ENCODE measurements at places on chromosomes 2 and 18.

GRCh38 chr2:14827226-14828023, 194.9 kb downstream of the LRATD1 start:
- DNase-seq, result no peak

DNA sequence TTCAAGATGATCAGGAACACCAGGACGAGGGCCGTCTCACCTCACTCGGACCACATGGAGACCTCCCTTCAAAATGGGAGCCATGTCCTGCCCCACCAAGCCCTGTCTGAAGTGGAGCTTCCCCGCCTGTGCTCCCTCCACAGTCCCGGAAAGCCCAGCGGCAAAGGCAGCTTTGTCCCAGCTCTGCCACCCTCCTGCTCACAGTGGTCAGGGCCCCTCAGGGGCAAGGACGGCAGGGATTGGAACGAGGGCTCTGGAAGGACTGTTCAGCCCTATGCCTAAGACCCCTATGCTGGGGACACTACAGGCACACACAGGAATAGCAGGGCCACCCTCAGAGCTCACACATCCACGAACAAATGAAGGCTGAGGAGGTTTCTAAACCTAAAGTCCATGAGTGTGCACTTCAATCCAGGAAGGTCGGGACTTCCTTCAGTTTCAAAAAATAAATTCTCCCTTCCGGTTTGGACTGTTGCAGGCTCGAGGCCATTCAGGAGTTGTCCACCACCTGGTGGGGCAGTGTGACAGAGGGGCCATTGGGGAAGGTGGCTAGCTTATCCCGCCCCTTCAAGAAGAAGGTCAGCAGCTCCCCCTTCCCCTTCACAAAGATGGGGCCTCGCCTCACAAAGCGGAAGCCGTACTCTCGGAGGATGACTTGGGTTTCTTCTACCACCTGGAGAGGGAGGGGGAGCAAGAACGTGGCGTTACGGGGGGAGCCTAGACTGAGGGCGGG, 26.4 kb downstream of the CENPO start:
- DNase-seq, result no peak

- no peak for DNase-seq
These were observed 20.0 kb upstream of the INO80C start for GRCh38 chr18:35517715-35518114.

GRCh38 chr18:55763805-55764204, 175.8 kb upstream of the TCF4 start:
- DNase-seq, result no peak

DNA sequence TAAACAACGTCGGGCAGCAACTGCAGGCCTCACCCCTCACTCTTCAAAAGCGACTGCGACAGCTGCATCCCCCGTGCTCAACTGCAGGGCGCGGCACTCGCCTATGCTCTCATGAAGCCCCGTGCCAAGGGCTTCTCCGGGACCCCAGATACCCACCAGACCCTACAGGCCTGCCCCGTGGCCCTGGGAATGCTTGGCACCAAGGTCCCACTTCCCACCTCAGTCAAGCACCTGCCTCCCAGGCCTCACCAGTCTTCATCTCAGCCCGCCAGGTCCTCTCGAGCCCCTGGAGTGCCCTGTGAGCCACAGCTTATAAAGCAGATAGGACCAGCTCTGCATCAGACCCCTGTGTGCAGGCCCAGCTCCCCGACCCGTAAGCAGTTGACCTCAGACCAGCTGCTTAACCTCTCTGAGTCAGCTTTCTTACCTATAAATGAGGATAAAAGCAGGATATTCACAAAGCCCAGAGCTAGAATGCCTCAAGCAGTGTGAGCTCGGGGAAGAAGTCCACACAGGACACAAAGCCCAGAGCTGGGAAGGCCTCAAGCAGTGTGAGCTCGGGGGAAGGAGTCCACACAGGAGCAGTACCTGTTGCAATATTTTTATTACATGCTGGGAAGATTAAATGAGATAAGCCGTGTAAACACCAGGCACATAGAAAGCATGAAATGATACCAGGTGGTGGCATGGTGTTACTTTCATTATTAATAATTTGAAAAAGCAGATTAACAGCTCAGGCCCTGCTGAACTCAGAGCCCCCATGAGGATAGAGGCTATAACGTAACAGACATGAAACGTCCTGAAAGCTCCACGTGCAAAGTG, 96.9 kb downstream of the HDAC4 start:
- no peak for DNase-seq

DNA sequence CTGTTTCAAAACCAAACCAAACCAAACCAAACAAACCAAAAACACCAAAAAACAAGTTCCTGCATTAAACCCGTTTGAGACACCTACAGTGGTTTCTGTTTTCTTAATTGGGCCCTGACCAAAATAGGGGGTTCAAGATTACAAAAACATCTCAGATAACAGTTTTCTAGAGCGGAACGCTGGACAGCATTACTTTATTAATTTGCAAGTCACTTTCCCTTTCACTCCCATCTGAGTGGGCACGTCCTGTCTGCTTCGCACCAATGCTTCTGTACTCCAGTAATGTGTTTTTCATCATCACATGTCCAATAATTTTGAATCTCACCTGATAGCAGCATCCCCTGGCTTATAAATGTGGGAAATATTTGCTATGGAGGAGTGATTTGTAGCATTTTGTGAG, 11.7 kb upstream of the MYO1B start:
- no peak for DNase-seq

DNA sequence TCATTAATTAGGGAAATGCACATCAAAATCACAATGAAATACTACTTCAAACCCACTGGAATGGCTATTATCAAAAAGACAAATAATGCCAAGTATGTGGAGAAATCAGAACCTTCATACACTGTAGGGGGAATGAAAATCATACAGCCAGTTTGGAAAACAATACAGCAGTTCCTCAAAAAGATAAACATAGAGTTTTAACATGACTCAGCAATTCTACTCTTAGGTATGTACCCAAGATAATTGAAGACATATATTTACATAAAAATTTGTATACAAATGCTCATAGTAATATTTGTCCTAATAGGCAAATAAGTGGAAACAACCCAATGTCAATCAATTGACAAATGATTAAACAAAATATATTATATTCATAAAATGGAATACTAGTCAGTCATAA, 45.4 kb upstream of the SATB2 start:
- DNase-seq, result no peak

DNA sequence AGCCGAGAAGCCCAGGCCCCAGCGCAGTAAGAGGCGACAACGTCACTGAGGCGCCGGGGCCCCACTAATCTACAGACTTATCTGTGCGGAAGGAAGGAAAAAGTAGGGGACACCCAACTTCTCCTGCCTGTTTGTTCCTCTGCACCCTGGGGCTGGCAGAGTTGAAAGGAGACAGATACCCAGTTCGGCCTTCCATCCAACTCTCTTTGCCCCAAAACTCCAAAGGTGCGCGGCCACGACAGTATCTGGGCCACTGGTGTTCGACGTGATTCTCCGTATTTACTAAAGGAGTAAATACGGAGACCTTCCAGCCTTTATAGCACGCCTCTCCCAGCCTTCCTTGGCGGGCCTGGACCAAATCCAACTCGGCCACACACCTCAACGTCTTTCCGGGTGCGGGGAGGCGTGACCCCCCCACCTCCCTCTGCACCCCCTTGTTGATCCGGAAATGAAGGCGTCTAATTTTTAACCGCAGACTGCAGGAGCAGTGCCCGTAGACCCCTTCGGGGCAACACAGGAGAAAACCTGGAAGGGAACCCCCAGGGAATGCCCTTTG, 1.6 kb downstream of the SMAD7 start:
- DNase-seq, result no peak

GRCh38 chr2:173037245-173038120, 38.2 kb upstream of the MAP3K20 start:
- no peak for DNase-seq

DNA sequence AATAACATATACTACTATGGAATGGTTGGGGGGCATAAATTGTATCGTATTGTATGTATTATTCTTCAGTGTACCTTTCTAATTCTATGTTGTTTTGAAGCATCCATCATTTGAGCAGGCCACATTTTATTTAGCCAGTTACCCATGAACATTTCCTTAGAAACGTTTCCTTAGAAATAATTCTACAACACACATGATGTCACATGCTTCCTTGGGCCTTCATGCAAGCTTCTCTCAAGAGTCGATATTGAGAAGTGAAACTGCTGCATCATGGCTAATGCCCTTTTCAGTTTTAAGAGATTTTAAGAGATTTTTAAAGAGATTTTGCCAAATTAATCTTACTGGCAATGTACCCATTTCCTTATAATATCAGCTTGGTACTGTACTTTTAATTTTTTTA, 63.9 kb downstream of the ALPK2 start:
- DNase-seq, result no peak

GRCh38 chr2:68807821-68808266, 63.4 kb downstream of the BMP10 start:
- no peak for DNase-seq

DNA sequence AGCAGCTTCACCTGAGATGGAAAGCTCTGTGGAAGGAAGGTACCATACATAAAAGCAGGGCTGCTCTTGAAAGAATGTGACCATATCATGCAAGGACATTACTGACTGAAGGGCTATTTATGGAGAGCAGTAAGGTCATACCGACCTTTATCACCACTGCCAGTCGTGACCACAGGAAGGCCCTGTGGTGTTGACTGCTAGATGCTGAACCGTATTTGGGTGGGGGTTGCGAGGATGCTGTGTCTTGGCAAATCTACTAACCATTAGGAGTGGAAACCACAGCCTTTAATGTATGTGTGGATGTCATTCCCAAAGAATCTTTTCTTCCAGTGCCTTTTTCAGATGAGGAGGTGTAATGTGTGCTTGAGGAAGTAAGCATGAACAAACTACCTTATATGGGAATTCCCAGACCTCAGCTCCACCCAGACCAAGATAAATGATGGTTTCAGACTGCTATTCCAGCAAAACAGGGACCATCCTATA, 60.8 kb downstream of the LIMS1 start:
- no peak for DNase-seq

DNA sequence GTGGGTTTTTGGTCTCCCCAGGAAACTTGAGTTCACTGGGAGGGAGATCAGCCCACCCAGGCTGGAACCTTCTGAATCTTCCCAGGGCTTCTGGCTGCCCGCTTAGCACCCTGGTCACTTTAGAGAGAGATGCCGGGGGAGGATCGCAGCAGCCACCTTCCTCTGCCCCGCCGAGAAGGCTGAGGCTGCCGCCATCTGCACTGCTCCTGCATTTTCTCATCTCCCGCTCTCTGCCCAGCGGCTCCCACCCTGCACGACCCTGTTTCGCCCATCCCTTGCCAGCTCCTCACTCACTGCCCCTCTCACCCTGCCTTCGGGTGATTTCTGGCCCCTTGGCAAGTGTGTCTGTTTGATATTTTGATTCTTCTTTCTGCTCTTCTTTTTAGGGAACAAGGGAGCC, 82.6 kb upstream of the ATG16L1 start:
- no peak for DNase-seq

GRCh38 chr18:51726614-51727013, 529.1 kb upstream of the MEX3C start:
- no peak for DNase-seq

DNA sequence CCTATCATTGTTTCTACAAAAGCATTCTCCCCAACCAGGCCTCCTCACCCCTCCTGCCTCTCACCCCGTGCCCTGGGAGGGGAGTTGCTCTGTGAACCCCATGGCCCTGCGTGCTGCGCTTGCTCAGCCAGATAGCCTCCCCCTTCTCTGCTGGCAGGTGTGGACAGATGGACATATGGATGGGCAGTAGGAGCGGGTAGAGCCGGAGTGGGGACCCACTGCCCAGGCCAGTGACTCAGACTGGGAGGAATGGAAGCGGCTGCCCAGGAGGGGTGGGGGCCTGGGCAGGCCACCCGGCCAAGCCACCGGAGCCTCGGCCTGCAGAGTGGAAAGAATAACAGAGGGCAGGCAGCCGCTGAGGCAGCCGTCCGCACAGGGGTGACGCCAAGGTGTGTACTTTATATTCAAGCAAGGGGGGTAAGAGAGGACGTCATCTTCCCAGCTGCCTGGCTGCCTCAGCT, 8.7 kb downstream of the CYP26B1 start:
- DNase-seq, result no peak

DNA sequence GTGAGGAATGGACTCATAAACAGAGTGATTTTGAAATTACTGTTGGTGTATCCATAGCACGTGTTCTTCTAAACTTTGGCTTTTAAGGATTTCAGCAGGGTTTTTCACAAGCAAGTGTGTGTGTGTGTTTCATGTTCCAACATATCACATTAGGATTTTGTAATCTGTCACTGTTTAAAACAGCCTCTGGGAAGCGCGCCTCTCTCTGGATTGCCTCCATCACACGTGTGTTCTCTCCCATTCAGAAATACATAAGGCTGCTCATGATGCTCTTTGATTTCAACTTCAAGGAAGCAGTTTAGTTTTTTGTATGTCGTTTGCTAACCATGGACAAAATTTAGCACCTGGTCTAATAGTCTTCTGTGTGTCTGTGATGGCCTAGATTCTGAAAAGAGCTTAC, 370.4 kb downstream of the MTX2 start:
- DNase-seq, result no peak

- DNase-seq, result no peak
These were observed 57.6 kb downstream of the CYTIP start for GRCh38 chr2:157386247-157386646.

GRCh38 chr2:55891671-55892094, 31.9 kb downstream of the EFEMP1 start:
- no peak for DNase-seq

DNA sequence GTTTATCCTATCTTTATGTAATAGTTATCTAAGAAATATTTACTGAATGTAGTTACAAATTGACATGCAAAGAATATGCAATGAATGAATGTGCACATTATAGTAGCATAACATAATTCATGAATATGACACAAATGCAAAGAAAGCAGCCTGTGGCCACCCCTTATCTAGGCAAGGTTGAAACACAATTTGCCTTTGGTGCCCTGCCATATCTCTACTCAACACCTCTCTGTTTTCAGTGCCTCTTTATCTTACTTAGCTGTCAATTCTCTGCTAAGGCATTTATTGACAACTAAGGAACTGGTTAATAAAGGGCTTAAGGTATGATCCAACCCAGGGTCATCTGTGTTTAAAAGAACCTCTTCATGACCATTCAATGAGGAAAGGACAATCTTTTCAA, 18.9 kb downstream of the REV1 start:
- no peak for DNase-seq

- no peak for DNase-seq
These were observed 214.7 kb downstream of the CLIP4 start for GRCh38 chr2:29329899-29330298.

DNA sequence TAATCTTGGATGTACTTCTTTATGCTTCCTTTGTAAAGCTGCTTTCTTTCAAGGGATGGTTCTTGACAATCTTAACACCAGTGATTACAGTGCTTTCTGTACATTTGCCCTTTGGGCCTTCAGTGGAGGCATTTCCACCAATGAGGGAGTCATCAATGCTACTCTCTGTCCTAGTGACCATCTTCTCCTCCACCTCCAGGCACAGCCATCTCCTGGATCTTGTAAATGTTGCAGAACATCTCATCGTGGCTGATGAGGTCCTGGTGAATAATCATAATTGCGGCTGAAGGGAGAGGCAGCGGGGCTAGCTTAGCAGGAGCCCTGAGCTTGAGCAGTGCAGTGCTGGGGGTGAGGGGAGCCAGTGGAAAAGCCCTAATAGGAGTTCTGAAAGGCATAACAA, 32.5 kb downstream of the IDH1 start:
- DNase-seq, result no peak

All from stimulated activated CD4-positive, alpha-beta T cell treated with anti-CD3 and anti-CD28 coated beads, Interleukin-15, amount 100 ng/mL, for 1 hour (primary cell).